Activated CD8-positive, alpha-beta memory T cell treated with anti-CD3 and anti-CD28 coated beads, Interleukin-2, amount 50 U/mL, for 48 hours (primary cell): ENCODE measurements at places on chromosomes 6 and 20.

DNA sequence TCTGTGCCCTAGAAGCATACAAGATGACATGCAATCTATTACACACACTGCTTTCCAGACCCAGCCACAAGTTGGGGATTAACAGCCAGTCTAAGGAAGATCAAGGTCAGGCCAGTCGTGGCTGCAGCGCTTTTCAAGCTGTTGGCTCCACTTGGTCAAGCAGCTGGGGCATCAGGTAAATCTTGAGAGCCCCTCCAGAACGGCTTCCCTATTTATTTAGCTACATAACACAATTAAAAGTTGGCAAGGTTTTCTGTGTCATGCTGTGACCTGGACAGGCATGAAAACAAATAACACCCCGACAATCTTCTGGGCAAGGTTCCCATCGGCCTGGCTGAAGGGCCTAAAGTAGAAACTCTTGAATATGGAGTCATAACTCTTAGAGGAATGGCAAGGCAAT lies 524.3 kb downstream of the PRKN start:
- no peak for DNase-seq

- no peak for DNase-seq
Measured at GRCh38 chr20:10137533-10137932, 81.1 kb upstream of the SNAP25 start.

GRCh38 chr6:143536461-143536865 lies 24.9 kb upstream of the FUCA2 start:
- peak; percentile 73 for DNase-seq

DNA sequence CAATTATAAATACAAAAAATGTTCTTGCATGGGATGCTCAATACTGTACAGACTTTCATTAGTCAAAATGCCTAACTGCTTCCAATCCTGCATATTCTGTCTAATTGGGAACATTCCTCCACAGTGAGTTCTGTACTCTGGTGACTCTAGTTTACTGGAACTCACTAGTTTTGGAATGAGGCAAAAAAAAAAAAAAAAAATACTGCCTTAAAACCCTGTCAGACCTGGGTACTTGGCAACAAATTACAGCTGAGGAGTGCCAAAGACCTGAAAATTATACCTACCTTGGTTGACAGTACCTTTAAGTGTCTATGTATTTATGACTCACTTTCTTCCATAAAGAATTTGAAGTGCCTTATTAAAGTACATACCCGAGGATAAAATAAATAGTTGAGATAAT lies 276.7 kb downstream of the FARS2 start:
- DNase-seq, result no peak

DNA sequence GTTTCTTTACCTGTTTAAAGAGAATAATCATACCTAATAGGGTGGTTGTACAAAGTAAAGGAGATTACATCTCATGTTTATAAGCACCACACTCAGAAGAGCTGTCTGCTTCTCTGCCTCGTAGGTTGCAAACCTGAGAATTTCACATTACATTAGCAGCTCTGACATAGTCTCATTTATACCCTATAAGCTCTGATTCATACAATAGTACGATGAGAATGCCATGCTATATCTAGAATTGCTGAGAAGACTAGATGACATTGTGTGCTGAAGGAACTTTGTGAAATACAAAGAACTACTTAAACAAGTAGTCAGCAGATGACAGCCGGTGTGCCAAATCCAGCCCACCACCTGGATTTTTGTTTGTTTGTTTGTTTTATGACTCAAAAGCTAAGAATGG lies 121.2 kb downstream of the ADAT2 start:
- no peak for DNase-seq

GRCh38 chr6:25601800-25602673 lies 50.0 kb upstream of the SCGN start:
- DNase-seq, result no peak

DNA sequence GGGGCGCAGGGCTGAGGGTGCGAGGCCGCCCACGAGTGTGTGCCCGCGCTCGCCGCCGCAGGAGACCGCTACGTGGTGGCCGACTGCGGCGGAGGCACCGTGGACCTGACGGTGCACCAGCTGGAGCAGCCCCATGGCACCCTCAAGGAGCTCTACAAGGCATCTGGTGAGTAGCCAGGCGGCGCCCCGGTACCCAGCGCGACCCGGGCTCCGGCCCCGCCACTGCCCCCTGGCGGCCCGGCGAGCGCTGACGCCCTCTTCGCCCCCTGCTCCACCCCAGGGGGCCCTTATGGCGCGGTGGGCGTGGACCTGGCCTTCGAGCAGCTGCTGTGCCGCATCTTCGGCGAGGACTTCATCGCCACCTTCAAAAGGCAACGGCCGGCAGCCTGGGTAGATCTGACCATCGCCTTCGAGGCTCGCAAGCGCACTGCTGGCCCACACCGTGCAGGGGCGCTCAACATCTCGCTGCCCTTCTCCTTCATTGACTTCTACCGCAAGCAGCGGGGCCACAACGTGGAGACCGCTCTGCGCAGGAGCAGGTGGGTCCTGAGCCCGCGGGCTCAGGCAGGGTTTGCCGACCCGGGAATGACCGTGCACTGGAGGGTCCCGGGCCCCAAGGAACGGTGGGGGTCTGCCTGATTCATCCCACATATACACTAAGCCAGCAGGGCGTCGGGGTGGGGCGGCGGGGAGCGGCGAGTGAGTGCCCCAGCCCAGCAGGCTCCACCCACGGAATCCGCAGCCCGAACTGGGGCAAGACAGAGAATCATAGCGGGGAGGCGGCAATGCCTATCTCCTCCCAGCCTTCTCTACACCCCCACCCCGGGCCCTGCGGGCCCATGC lies 17.4 kb downstream of the HSPA12B start:
- peak; percentile 83 for DNase-seq

DNA sequence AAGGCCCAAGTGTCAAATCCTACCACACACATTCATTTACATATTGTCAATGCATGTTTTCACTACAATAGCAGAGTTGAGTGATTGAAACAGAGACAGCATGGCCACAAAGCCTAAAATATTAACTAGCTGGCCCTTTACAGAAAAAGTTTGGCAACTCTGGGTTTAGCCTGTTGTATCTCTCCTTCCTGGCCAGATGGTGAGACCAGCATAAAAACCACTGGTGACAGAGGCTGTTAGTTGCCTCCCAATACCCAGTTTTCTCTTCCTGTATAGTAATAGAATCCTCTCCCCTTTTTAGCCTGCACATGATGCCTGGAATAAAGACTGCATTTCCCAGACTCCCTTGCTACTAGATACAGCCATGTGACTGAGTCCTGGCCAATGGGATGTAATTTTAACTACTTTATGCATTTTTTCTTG lies 100.0 kb upstream of the TAB2 start:
- DNase-seq, result no peak

GRCh38 chr6:8658416-8658815 lies 223.1 kb upstream of the SLC35B3 start:
- no peak for DNase-seq

DNA sequence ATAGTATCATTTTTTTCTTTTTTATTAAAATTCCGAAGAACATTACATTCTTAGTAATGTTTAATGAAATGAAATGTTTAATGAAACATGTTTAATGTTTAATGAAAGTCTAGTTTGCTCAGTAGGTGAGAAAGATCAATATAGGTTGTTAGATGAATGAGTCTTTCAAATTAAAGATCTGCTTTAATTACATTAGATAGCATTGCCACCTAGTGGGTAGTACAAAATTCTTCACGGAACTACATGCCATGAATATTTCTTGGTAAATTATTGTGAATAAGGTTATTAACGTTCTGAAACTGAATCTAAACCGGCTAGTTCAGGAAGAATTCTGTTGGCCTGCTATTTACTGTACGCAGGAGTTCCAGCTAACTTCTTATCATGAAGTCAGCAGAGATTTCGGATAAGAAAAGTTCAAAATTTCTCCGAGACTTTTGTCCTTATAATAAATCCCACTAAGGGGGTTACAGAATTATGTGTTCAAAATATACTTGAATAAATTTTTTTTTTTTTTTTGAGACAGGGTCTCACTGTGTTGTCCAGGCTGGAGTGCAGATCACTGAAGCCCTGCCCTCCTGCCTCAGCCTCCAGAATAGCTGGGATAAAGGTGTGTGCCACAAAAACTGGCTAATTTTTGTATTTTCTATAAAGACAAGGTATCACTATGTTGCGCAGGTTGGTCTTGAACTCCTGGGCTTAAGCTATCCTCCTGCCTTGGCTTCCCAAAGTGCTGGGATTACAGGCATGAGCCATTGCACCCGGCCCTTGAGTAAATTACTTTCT lies 7.9 kb upstream of the GMNN start:
- no peak for DNase-seq

GRCh38 chr6:44029444-44030185 lies 97.6 kb downstream of the MRPL14 start:
- no peak for DNase-seq

DNA sequence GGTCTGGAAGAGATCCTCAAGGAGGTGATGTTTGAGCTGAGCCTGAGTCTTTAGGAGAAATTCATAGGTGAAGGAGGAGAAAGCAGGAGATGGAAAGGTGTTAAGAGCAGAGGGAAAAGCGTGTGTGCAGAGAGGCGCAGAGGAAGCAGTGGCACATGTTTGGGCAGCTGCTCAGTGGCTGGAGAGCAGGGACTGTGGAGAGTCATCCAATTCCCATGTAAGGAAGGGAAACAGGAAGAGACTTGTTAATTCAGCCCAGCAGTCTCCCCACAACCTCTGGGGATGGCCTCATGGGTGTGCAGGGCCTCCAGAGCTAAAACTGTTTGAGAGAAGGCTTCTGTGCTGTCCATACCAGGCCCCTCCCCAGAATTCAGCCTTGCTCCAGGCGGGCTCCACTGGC lies 16.2 kb downstream of the AAR2 start:
- DNase-seq, result no peak

- DNase-seq, result no peak
Measured at GRCh38 chr20:17843246-17844132, 125.1 kb downstream of the SNX5 start.

- peak; percentile 87 for DNase-seq
Measured at GRCh38 chr20:50980851-50981713, 22.5 kb downstream of the MOCS3 start.

GRCh38 chr6:25695671-25696070 lies 43.7 kb downstream of the SCGN start:
- DNase-seq, result no peak

GRCh38 chr6:4732691-4733315 lies 43.4 kb upstream of the CDYL start:
- DNase-seq, result no peak

- DNase-seq, result no peak
Measured at GRCh38 chr6:115838216-115838615, 222.5 kb downstream of the FRK start.

GRCh38 chr6:11277275-11278206 lies 45.1 kb upstream of the NEDD9 start:
- DNase-seq, result no peak

- DNase-seq, result peak; percentile 76
Measured at GRCh38 chr6:36131511-36132245, 1.4 kb downstream of the MAPK13 start.

- DNase-seq, result no peak
Measured at GRCh38 chr6:146056506-146056905, 27.6 kb downstream of the GRM1 start.

GRCh38 chr20:18943542-18943941 lies 130.0 kb downstream of the SCP2D1 start:
- no peak for DNase-seq

GRCh38 chr20:14189794-14190402 lies 147.5 kb downstream of the FLRT3 start:
- DNase-seq, result no peak

GRCh38 chr20:56372850-56373249 lies 14.1 kb downstream of the FAM210B start:
- DNase-seq, result no peak

DNA sequence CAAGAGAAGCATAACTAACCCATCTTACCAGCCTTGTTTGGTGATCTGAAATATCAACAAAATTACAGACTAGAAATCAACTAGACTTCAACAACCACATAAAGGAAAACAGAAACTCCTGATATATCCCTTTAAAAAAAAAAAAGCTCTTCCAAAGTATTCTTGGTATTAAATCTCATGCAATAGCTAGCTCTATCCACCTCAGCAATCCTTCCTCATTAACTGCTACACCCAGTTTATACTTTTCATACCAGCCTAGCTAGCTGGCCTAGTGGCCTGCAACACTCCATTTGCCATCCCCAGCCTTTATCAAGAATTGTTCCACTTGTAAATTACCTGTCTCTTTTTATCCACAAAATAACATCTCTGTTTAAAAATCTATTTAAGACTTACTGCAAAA lies 69.0 kb downstream of the BACH2 start:
- no peak for DNase-seq

GRCh38 chr6:144809969-144810368 lies 524.8 kb downstream of the UTRN start:
- no peak for DNase-seq

GRCh38 chr6:85390105-85390728 lies 59.7 kb upstream of the NT5E start:
- no peak for DNase-seq

GRCh38 chr20:31497838-31498540 lies 16.3 kb upstream of the HM13 start:
- no peak for DNase-seq

DNA sequence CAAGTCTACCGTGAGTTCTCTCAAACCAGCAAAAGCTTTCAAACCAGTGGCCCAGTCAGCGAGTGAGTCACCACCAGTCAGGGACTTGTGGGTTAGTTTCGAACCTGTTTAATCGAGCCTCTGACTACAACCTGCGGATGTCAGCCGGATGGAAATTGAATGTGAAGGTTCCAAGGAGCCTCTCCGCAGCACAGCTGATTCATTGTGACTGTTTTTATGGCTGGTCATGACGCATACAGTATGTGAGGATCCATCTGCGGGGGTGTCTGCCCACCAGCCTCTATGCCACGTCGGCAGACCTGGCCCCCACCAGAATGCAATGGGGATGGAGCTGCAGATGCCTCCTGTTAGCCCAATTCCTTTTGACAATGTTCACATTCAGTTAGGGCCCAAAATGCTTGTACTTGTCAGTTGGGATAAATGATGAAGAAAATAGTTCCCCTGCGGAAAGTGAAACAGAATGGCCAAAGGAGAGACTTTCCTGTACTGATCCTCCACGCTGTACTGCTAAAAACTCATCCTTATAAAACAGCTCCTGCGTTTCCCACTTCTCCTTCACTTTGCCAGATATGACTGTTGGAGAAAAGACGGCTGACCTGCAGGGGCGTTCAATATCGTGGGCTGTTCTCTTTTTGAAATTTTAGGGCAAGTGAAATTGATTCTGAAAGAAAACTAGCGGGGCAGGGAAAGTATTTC lies 206.6 kb downstream of the TFAP2B start:
- no peak for DNase-seq

- DNase-seq, result no peak
Measured at GRCh38 chr6:147870506-147871110, 362.1 kb downstream of the SAMD5 start.

DNA sequence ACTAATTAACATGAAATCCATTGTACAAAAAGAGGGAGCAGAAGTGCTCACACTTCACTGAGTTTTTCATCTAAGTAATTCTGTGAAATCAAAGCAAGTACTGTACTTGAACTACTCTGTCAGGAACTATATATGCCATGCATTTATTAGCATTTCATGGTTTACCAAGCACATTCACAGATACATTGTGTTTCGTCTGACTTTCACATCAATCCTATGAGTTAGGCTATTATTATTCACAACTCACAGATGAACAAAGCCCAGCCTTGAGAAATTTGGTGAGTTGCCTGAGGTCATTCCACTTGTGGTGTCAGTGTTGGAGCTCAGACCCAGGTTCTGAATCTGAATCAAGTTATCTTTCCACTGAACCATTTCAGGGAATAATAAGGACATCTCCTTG lies 33.7 kb upstream of the TENT5A start:
- no peak for DNase-seq
